PC-3 (cell line): ENCODE measurements at places on chromosomes 5 and 9. TPM values are rescaled to one million over a fixed set of nuclear protein-coding genes. Genes with fewer than 3 reads are reported as not detected.
A peak's percentile ranks its signal among the peaks of the same experiment; 100 is the strongest.

DNA sequence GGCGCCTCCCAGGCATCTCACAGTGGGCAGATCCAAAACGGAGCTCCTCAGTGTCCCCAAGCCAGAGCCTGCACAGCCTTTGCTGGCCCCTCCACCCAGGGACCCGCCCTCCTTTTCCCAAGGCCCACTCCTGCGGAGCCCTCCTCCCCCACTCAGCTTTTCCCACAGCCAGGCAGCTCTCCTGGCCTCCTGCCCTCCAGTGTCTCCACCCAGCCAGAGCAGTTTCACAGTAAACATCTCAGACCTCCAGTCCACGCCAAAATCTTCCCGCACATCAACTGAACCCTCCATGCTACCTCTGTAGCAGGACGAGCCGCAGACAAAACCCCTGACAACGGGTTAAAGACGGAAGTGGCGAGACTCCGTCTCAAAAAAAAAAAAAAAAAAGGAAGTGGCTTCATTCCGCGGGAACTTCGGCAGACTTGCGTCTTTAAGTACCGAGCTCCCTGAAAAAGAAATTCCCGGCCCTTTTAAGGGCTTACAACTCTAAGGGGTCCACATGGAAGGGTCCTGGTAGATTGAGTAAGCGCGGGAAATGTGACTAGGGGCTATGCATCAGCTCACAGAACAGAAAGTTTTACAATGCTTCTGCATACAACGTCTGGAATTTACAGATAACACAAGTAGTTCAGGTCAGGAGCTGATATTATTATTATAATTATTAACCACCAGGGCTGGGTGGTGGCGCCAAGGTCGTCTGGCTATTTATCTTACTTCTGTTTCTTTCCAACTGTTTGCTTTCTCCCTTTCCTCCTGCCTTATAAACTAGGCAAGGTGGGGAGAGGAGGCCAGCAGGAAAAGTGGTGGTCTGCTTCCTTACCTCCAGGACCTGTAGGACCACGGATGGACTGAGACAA, 11.4 kb upstream of the GRIN1 start:
- no peak overlapping the region for H3K27ac ChIP-seq
- peak overlapping the region; percentile 83 for H3K4me3 ChIP-seq
- H3K27me3 ChIP-seq, result no peaks in the 10 kb centered on the region
- no peaks in the 10 kb centered on the region for H3K36me3 ChIP-seq
- H3K4me1 ChIP-seq, result peaks cover 10% of the 10 kb centered on the region; the same call in 1 of the 2 replicates

DNA sequence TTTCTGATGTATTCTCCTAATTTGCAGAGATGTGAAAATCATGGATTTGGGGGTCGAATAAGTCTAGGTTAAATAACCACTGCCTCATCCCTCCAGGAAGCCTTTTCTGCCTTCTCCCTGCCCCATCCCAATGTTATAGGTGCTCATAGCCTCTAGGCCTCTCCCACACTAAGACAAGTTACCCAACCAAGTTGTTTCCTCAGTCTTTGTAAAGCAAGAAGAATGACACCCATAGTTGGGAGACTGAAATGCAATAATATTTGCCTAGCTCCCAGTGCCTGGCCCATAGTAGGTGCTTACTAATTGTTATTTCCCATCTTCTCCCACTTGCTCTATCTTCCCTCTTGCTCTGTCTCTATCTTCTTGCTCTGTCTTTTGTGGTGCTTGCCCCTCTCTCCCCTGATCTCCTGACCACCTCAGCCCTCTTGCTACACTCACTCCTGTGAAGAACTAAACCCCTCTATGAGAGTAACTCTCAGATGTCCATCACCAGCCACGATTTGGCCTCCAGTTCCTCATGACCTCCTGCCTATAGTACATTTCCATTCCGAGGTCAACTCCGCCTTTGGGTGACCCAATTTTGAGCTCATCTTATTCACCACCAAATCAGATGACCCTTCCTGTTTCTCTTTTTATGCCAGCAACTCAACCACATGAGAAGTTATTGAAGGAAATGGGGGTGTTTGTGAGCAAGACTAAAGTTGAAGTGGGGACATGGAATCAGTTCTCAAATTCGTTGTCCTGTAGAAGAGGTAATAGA, 7.0 kb downstream of the AFAP1L1 start:
- H3K36me3 ChIP-seq, result no peaks in the 10 kb centered on the region
- DNase-seq, result no peak
- H3K27me3 ChIP-seq, result no peaks in the 10 kb centered on the region
- no peak overlapping the region for H3K27ac ChIP-seq

The LHX2 gene
- 1.1 TPM in 2 replicates for total RNA-seq

- no peaks in the 10 kb centered on the region for H3K27me3 ChIP-seq
- DNase-seq, result peak; percentile 7
- no peaks in the 10 kb centered on the region for H3K36me3 ChIP-seq
These were observed 10.8 kb downstream of the SARDH start for GRCh38 chr9:133727277-133727875.

- H3K27me3 ChIP-seq, result no peaks in the 10 kb centered on the region
- H3K27ac ChIP-seq, result peak overlapping the region; percentile 86
- H3K4me3 ChIP-seq, result peak overlapping the region; percentile 90
- peaks cover 45% of the 10 kb centered on the region for H3K4me1 ChIP-seq
- DNase-seq, result peak; percentile 80
- peaks cover 37% of the 10 kb centered on the region for H3K36me3 ChIP-seq
These were observed 1.8 kb downstream of the LPCAT1 start for GRCh38 chr5:1521671-1522600.

The INSL4 gene
- total RNA-seq, result not detected in 2 replicates

- no peaks in the 10 kb centered on the region for H3K27me3 ChIP-seq
- H3K36me3 ChIP-seq, result no peaks in the 10 kb centered on the region
- no peak for DNase-seq
- no peaks in the 10 kb centered on the region for H3K4me1 ChIP-seq
- no peak overlapping the region for H3K27ac ChIP-seq
- H3K4me3 ChIP-seq, result no peak overlapping the region
These were observed 410.7 kb downstream of the DNAH5 start for GRCh38 chr5:13533833-13534232.

The CNTFR gene
- not detected in 2 replicates for total RNA-seq

GRCh38 chr5:15249152-15249551, 250.8 kb upstream of the FBXL7 start:
- no peaks in the 10 kb centered on the region for H3K36me3 ChIP-seq
- peak; percentile 69 for DNase-seq
- H3K4me1 ChIP-seq, result peaks cover 5% of the 10 kb centered on the region; the same call in 1 of the 2 replicates
- H3K27ac ChIP-seq, result no peak overlapping the region

The ADAMTS13 gene
- total RNA-seq, result 0.86 and 0.95 TPM in 2 replicates

- H3K36me3 ChIP-seq, result no peaks in the 10 kb centered on the region
- no peak for DNase-seq
- peaks cover 35% of the 10 kb centered on the region for H3K4me1 ChIP-seq
- no peaks in the 10 kb centered on the region for H3K27me3 ChIP-seq
- H3K4me3 ChIP-seq, result no peak overlapping the region
These were observed 271.3 kb downstream of the ARHGAP26 start for GRCh38 chr5:143041461-143041860.

GRCh38 chr9:71929223-71929622, 17.8 kb downstream of the C9orf85 start:
- peak overlapping the region; percentile 84 for H3K27ac ChIP-seq
- H3K4me1 ChIP-seq, result peaks cover 30% of the 10 kb centered on the region
- H3K27me3 ChIP-seq, result no peaks in the 10 kb centered on the region
- peak; percentile 85 for DNase-seq
- peak overlapping the region; percentile 31; the same call in 1 of the 2 replicates for H3K4me3 ChIP-seq

The MCTP1 gene
- total RNA-seq, result 4.8 and 7.5 TPM in 2 replicates

The CARTPT gene
- total RNA-seq, result not detected in 2 replicates

GRCh38 chr9:109013679-109014607, 644 bp upstream of the CTNNAL1 start:
- no peaks in the 10 kb centered on the region for H3K27me3 ChIP-seq
- peaks cover 3% of the 10 kb centered on the region; the same call in 1 of the 2 replicates for H3K36me3 ChIP-seq
- H3K4me1 ChIP-seq, result peaks cover 28% of the 10 kb centered on the region
- peak overlapping the region; percentile 59 for H3K4me3 ChIP-seq
- peak overlapping the region; percentile 36 for H3K27ac ChIP-seq

DNA sequence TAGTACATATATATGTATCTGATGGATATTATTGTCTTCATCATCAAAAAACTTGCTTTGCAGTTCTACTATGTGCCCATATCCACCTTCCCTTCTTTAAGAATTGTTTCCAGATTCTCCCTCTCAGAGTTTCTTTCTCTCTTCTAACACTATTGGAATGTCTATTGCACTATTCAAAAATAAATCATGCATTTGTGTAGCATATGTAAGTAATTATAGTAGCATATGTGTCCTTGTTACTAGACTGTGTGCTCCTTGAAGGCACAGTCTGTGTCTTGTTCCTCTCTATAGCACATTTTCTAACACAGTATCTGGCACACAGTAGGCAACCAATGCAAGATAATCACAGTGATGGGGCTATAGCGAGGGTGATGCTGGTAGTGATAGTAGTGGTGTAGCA, 43.4 kb upstream of the TRIM32 start:
- H3K4me3 ChIP-seq, result no peak overlapping the region
- no peak overlapping the region for H3K27ac ChIP-seq
- H3K36me3 ChIP-seq, result no peaks in the 10 kb centered on the region
- H3K4me1 ChIP-seq, result no peaks in the 10 kb centered on the region

The RLN1 gene
- total RNA-seq, result not detected in 2 replicates

The PCDHB16 gene
- 0.46 TPM in 1 of 2 replicates, not detected in the other for total RNA-seq

DNA sequence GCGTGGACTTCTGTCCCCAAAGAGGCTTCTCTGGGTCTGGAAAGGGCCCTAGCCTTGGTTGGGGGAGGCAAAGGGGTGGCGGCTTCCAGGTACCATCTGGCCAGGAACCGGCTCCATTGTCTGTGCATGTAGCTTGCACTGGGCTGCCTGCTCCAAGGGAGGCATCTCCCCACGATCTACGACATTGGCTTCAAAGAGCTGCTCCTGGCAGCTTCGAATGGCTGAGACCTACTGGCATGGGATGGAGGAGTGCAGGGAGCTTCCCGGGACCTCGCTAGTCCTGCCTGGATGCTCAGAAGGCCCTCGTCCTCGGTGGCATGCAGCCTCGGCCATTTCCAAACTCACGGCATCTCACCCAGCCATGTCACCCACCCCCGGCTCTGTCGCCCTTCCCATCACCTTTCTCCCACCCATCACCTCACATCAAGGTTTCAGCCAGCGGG, 137.8 kb downstream of the KCNIP1 start:
- H3K27me3 ChIP-seq, result peaks cover 9% of the 10 kb centered on the region; the same call in 1 of the 2 replicates
- H3K4me1 ChIP-seq, result no peaks in the 10 kb centered on the region
- no peaks in the 10 kb centered on the region for H3K36me3 ChIP-seq
- no peak for DNase-seq
- no peak overlapping the region for H3K4me3 ChIP-seq

- no peak overlapping the region for H3K4me3 ChIP-seq
- peaks cover 62% of the 10 kb centered on the region for H3K27me3 ChIP-seq
- H3K27ac ChIP-seq, result no peak overlapping the region
- DNase-seq, result no peak
- H3K4me1 ChIP-seq, result no peaks in the 10 kb centered on the region
These were observed 74.3 kb downstream of the COL23A1 start for GRCh38 chr5:178515776-178516503.

The S1PR3 gene
- 8.4 and 10.0 TPM in 2 replicates for total RNA-seq

GRCh38 chr5:25027526-25027925, 382.7 kb upstream of the CDH10 start:
- no peak overlapping the region for H3K27ac ChIP-seq
- no peaks in the 10 kb centered on the region for H3K27me3 ChIP-seq
- DNase-seq, result no peak
- no peak overlapping the region for H3K4me3 ChIP-seq
- H3K36me3 ChIP-seq, result no peaks in the 10 kb centered on the region
- no peaks in the 10 kb centered on the region for H3K4me1 ChIP-seq

- H3K27me3 ChIP-seq, result no peaks in the 10 kb centered on the region
- no peak for DNase-seq
- H3K27ac ChIP-seq, result no peak overlapping the region
- no peaks in the 10 kb centered on the region for H3K4me1 ChIP-seq
- H3K36me3 ChIP-seq, result no peaks in the 10 kb centered on the region
These were observed 41.0 kb downstream of the KCNV2 start for GRCh38 chr9:2758162-2758897.

- H3K27ac ChIP-seq, result no peak overlapping the region
- H3K4me3 ChIP-seq, result no peak overlapping the region
These were observed 49.9 kb upstream of the PPP2CA start for GRCh38 chr5:134275822-134276221.

- 0 out of 2 replicates have a peak, but pooled peaks cover 5% of the 10 kb centered on the region for H3K4me1 ChIP-seq
- DNase-seq, result no peak
- no peaks in the 10 kb centered on the region for H3K36me3 ChIP-seq
- H3K4me3 ChIP-seq, result no peak overlapping the region
- H3K27me3 ChIP-seq, result no peaks in the 10 kb centered on the region
- H3K27ac ChIP-seq, result no peak overlapping the region
These were observed 179.7 kb downstream of the TSSK1B start for GRCh38 chr5:113255105-113255504.

DNA sequence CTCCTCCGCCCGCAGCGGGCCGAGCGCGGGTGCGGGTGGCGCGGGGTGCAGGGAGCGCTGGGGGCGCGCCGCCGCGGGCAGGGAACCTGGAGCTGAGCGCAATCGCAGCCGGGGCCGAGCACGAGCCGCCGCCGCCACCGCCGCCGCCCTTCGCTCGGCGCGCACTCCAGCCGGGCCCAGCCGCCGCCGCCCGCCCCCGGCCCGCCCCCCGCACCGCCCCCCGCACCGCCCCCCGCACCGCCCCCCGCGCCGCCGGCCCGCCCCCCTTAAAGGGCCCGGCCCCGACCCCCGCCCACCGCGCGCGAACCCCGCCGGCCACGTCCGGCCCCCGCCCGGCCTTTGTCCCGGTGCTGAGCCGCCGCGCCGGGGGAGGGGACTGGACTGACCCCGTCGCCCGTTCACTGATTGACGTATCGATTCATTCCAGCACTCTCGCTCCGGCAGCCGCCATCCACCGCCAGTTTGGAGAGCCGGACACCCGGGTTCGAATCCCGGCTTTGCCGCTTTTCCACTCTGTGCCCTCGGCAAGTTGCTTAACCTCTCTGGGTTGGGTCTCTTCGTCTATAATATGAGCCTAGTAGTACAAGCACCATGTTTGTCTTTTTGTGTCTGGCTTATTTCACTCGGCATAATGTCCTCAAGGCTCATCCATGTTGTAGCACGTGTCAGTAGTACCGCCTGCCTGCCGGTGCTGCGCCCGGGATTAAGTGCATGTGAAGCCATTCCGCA, at the start of gene SH3PXD2B:
Gene SH3PXD2B, minus strand, starts transcription at position 168 of the 729 bp plus-strand sequence. CDS start 173 bp downstream, outside the sequence.
- peaks cover 34% of the 10 kb centered on the region for H3K4me1 ChIP-seq
- H3K27ac ChIP-seq, result no peak within 1 kb of the TSS
- DNase-seq, result peak; percentile 54
- no peaks in the 10 kb centered on the region for H3K27me3 ChIP-seq

The PCDHB15 gene
- not detected in 2 replicates for total RNA-seq

- H3K27ac ChIP-seq, result no peak overlapping the region
- H3K4me1 ChIP-seq, result peaks cover 15% of the 10 kb centered on the region
- H3K27me3 ChIP-seq, result no peaks in the 10 kb centered on the region
- H3K36me3 ChIP-seq, result no peaks in the 10 kb centered on the region
- no peak for DNase-seq
These were observed 171.8 kb downstream of the PDE4D start for GRCh38 chr5:59721741-59722140.

DNA sequence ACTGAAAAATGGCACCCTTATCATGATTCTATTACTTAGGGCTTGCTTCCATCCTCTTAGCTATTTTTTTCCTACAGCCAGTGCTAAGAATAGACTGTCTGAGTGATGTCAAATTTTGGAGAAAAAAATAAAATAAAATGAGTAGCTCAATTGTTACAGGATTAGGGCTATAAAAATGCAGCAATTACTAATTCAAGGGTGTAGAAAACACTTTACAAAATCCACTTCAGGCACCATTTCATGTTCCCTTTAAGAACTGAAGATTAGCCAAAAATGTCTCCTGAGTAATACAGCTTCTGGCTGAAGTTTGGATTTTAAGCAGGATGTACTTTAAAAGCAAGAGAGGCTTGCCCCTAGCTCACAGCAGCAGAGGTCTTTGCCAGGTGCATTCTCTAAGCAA, 240.5 kb upstream of the IRX1 start:
- DNase-seq, result no peak
- H3K4me3 ChIP-seq, result no peak overlapping the region
- H3K4me1 ChIP-seq, result no peaks in the 10 kb centered on the region
